ENCODE measurements at places on chromosomes 12 and 14.

- DNase-seq, result no peak
Observed at GRCh38 chr14:92264195-92264594, 58.8 kb upstream of the SLC24A4 start.

DNA sequence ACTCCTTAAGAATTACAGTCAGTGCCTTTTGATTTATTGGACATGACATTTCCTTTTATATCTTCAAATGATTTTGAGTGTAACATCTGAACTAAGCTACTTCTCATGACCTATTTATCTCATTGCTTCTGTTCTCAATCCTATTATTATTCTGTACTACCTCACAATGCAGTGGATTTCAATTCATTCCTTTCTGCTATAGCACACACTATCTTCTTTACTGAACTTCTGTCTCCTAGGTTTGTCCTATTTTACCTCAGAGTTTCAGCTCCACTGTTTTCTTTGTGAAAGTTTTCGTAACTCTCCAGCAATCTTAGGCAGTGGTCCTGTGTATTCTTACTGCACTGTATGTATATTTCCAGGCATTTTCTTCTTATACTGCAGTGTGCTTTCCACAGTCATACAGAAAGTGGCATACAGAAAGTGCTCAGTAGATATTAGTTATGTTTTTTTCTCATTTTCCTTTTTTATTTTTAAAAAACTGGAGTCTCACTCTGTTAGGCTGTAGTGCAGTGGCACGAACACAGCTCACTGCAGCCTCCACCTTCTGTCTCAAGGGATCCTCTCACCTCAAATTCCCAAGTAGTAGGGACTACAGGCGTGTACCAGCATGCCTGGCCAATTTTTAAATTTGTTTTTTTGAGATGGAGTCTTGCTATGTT is 368.6 kb upstream of the RGS6 start:
- no peak for DNase-seq

- DNase-seq, result no peak
Observed at GRCh38 chr14:93566065-93566693, 135.4 kb downstream of the UNC79 start.

DNA sequence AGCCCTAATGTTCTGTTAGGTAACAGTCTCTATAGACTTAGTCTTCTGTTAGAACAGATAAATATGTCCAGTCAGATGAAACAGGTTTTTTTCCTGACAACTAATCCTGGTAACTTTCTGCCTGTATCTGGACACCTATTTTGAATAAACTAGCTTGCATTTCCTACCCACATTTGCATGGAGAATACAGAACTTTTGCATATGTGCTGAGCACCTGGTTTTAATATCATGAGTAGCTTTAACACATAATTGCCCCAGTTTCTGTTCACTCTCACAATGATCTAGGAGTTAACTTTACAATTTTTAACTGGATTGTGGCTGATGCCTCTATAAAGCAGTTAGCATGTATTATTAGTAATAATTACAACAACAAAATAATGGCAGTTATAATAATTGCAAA is 111.7 kb downstream of the KTN1 start:
- DNase-seq, result no peak

GRCh38 chr12:46198913-46199312 is 69.9 kb downstream of the SLC38A1 start:
- no peak for DNase-seq

DNA sequence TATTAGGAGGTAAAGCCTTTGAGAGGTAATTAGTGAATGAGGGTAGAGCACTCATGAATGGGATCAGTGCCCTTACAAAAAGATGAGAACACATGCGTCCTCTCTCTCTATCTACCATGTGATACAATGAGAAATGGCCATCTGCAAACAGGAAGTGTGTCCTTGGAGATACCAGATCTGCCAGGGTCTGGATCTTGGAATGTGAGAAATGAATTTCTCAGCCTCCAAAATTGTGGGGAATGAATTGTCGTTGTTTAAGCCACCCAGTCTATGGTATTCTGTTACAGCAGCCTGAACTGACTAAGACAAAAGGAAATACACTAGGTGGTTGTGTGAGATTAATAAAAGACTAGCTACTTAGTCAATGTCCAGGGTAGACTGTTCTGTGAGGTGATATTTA is 366.6 kb downstream of the NELL2 start:
- no peak for DNase-seq

DNA sequence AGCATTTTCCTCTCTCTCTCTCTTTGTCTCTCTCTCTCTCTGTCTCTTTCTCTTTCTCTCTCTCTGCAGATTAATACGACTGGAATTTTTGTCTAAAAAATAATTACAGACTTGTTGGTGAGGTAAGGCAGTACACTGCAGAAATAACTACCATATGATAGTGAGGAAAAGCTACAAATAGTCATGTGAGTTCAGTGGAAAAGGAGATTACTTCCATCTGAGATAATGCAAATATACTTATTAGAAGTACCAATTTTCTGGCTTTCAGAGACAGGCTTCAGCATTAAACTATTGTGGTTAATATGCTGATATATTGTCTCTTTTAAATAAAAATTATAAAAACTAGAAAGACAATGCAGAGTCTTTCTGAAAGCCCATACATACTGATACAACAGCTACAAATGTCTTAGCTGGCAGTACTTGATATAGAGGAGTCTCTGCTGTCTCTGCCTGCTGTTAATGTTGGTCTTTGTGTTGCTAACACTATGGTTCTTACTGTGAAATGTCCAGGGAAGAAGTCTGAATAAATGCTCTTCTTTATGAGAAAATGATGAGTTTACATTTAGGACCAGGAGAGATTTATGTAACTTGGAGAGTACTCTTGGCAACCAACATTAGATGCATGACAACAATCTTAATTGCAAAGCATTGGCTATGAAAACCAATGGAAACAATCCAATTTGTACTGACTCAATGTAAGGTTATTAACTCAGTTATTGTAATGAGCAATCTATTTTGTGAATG is 167.0 kb downstream of the LRFN5 start:
- DNase-seq, result no peak

- DNase-seq, result no peak
Observed at GRCh38 chr12:102043928-102044327, 17.9 kb downstream of the WASHC3 start.

DNA sequence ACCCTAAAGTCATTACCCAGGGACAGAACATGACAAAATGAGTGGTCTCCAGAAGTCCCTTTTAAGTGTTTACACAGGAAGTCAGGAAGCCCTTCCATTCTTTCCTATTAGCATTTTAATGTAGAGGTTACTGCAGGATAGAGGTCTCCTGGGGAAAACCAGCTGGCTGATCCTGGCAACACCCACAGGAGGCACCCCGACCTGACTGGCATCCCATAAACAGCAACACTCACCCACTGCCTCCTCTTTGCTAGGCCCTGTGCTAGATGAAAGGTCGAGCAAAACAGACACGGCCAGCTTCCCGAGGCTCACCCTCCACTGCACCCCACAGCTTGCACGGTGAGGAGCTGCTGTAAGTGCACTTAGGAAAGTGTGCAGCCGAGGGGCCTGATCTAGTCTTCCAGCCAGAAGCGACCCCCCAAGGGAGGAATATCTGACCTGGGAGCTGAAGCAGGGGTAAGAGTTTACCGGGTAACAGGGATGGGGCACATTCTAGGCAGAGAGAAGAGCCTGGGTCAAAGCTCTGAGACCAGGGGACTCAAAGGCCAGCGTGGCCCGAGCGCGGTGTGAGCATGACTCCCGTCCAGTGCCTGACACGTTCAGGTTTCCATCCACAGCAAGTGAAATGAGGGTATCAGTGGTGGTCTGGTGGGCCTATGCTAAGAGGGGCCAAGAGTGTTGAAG is 9.0 kb downstream of the DAZAP2 start:
- no peak for DNase-seq

DNA sequence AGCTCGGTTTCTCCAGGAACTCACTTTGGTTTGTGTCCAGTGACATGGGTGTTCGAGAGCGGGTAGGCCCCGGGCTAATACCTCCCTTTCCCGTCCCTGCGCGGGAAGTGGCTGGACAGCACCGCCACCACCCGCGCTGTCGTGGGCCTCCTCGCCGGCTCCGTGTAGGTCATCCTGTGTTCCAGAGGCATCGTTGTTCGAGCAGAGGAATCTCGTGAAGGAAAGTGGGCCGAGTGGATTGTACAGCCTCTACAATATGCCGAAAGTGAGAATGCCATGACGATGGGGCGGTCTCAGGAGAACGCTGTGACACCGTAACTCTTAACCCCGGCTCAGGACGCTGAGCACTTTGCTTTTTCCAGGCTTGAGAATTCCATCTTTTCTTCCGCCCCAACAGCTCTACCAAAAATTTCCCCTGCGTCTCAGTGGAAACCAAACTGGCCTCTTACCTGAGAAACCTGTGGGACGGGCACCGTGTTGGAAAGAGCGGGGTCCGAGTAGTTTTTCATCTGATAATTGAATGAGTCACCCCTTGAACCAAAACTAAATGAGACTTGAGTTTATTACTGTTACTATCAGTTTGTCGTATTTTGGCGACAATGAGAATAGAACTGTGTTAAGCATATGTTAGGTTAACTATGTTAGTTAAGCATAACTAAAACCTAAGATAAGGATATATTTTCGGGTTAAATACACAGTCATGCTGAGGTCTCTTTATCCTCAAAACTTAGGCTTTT is 510 bp downstream of the EIF2S1 start:
- DNase-seq, result no peak

DNA sequence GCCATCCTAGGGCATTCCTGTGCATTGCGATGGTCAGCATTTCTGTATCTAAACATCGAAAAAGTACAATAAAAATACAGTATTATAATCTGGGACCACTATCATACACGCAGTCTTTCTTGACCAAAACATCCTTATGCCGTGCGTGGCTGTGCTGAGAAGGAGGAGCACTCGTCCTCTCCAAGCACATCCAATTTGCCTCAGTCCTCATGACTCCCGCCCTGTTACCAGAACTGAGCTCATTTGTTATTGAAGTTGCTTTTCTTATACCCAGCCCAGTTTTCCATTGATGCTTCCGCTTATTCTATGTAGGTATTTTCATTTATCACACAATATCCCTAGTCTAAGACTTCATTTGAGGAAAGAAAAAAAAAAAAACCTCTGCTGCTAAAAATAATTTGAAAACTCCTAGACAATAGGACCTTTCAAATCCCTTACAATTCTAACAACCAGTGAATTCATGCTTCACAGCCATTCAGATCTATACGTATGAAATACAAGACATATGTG is 236.9 kb upstream of the PLEKHG7 start:
- DNase-seq, result no peak

DNA sequence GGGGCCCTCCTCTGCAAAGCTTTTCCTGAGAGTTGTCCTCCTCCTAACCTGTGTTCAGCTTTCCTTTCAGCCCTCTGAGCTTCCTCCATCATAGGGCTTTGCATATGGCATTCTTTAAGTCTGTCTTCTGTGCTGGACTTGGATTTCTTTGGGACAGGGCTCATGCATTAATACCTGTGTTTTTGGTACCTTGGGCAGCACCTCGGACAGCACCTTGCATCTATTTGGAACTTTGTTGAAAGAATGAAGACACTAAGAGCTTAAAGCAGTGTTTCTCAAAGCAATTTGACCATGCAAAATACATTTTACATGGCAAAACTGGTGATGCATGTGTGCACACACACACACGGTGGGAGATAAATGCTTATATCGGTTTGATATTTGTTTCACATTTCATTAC is 115.0 kb upstream of the SRRM4 start:
- DNase-seq, result no peak

GRCh38 chr14:52360831-52361230 is 46.7 kb downstream of the PTGER2 start:
- DNase-seq, result no peak

GRCh38 chr12:2335513-2335912 is 282.7 kb downstream of the CACNA1C start:
- no peak for DNase-seq

- no peak for DNase-seq
Observed at GRCh38 chr12:76085520-76085868, 1.0 kb upstream of the NAP1L1 start.

DNA sequence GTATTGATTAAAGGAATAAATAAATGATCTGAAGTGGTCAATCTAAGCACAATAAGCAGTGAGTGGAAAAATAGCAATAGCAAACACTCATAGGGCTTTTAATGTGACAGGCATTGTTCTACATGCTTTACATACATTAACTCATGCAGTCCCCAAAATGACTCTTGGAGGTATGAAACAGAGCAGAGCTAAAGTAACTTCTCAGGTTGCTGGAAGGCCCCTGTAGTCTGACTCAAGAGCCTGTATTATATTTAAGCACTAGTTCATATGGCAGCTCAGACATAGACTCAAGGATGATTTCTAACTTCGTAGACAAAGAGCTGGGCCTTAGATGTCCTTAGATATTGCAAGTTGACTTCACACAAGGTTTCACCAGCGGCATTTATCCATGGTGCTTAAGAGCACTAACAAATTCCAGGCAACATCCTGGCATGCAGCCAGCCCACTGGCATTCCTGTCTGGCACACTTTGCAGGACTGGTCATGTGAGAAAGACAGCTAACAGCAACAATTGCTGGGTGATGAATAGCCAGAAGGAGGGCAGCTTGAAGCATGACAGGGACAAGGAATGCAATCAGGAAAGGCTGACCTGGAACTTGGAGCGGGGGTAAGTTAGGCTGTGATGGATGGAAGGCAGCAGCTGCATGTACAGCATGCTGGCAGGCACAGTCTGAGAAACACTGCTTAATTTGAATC is 22.9 kb upstream of the KTN1 start:
- DNase-seq, result no peak

DNA sequence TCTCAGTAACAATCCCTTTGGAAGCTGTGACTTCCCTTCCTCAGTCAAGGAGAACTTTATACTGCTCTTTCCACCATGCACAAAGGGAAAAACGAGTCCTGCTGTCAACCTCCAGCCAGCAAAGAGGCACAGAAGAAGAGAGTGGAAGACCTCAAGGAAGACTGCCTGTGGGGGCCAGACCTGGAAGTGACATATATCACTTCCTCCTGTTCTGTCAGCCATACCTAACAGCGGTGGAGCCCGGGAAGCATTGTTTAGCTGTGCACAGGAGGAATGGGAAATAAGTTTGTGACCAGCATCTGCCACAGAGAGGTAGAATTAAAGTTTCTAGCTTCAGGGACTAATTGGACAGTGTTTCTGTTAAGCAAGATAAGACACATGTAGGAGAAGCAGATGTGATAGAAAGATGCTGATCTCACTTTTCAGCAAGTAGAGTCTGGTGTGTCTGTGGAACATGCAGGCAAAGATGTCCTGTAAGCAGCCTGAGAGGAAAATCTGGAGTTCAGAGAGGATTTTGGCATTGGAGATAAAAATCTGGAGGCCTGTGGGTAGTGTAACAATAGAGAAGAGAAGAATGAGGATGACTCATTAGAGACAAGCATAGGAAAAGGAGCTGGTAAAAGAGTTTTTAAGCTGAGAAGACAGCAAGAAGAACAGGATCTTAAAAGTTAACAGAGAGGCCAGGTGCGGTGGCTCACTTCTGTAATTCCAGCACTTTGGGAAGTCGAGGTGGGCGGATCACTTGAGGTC is 141.6 kb upstream of the CPSF6 start:
- DNase-seq, result no peak

GRCh38 chr14:55850825-55851241 is 267.4 kb upstream of the PELI2 start:
- no peak for DNase-seq
